Myometrial cell (primary cell): ENCODE measurements at places on chromosomes 13 and 19. TPM values are rescaled to one million over a fixed set of nuclear protein-coding genes. Genes with fewer than 3 reads are reported as not detected.

Gene CD37
- total RNA-seq, result not detected in 2 replicates

Gene BRSK1
- 4.3 and 9.0 TPM in 2 replicates for total RNA-seq

Gene RPS5
- 2,786 and 3,048 TPM in 2 replicates for total RNA-seq

Gene FUT2
- total RNA-seq, result not detected in 2 replicates

Gene INAFM1
- 7.8 and 10.1 TPM in 2 replicates for total RNA-seq

Gene SRRM5
- total RNA-seq, result not detected in 2 replicates

Gene POGLUT2
- 27.1 and 31.9 TPM in 2 replicates for total RNA-seq

Gene ZNF773
- total RNA-seq, result 5.7 and 7.5 TPM in 2 replicates

Gene GNG7
- under 0.01 TPM in 1 of 2 replicates, not detected in the other for total RNA-seq

Gene GIPC1
- 186 and 203 TPM in 2 replicates for total RNA-seq
